Kidney (tissue), 22 donors: ENCODE measurements at places on chromosomes 2 and 18.

DNA sequence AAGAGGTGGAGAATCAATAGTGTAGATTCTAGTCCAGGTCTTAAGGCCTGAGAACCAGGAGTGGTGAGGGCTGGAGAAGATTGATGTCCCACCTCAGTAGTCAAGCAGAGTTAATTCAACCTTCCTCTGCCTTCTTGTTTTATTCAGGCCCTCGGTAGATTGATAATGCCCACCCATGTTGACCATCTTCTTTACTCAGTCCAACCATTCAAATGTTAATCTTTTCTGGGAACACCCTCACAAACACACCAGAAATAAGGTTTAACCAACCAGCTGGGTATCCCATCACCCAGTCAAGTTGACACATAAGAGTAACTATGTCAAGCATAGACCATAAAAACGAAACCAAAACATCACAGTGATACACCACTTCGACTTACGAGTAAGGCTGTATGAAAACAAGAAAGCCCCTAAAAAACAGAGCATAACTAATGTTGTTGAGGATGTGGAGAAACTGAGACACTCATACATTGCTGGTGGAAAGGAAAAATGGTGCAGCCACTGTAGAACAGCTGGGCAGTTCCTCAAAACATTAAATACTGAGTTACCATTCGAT lies 57.5 kb downstream of the SLC35F5 start:
- no peak for DNase-seq

- DNase-seq = no peak
These were observed 63.2 kb upstream of the NPAS2 start for GRCh38 chr2:100756704-100757103.

- DNase-seq = no peak
These were observed 2.5 kb upstream of the MAT2A start for GRCh38 chr2:85536479-85536878.

- no peak for DNase-seq
These were observed 307.4 kb upstream of the POU3F3 start for GRCh38 chr2:104546537-104546936.
